ENCODE measurements at places on chromosomes 3 and 15.

- no peak for DNase-seq
Measured at GRCh38 chr3:174356596-174356995, 502.5 kb upstream of the NAALADL2 start.

- DNase-seq = no peak
Measured at GRCh38 chr3:191253089-191253799, 54.2 kb downstream of the OSTN start.

DNA sequence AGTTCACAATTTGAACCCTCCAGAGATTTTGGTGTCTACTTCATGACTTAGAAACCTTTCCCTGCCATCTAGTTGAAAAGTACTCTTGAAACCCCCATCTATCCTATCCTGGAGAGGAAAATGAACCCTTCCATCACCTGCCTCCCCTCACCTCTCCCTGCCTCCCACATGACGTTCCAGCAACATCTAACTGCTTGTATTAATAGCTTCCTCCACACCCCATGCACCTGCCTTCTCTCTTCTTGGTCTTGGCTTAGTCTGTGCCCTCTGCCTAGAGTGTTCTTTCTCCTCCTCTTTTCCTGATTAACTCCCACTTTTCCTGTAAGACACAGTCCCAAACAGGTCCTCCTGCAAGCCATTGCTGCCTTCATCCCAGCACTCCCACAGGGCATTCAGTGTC, 107.8 kb downstream of the LIPC start:
- DNase-seq = no peak

DNA sequence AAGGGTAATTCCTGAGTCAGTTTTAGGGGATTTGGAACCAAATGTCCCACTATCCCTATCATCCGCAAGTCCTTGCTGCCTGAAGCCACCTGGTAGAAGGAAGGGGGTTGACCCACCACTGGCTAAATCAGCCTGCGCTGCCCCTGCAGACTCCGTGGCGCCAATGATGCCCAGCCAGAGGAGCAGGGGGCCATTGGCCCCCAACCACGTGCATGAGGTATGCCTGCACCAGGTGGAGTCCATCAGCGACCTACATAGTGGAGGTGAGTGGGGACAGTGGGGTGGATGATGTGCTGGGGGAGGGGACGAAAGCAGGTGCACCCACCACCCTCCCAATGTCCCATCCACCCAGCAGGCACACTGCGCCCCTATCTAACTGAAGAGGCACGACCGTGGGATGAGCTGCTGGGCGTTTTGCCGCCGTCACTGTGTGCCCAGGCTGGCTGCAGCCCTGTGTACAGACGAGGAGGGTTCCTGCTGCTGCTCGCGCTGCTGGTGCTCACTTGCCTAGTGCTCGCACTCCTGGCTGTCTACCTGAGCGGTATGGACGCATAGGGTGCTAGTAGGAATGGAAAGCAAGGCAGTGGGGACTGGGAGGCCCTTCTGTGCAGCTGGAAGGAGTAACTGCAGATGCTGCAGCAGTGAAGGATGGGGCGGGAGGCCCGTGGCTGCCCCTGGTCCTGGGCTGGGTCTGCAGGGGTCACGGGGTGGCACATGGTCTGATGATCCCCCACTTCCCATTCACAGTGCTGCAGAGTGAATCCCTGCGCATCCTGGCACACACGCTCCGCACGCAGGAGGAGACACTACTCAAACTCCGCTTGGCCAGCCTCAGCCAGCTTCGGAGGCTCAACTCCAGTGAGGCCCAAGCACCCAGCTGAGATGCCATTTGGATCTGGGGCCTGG, 5.7 kb downstream of the IFRD2 start:
- no peak for DNase-seq

DNA sequence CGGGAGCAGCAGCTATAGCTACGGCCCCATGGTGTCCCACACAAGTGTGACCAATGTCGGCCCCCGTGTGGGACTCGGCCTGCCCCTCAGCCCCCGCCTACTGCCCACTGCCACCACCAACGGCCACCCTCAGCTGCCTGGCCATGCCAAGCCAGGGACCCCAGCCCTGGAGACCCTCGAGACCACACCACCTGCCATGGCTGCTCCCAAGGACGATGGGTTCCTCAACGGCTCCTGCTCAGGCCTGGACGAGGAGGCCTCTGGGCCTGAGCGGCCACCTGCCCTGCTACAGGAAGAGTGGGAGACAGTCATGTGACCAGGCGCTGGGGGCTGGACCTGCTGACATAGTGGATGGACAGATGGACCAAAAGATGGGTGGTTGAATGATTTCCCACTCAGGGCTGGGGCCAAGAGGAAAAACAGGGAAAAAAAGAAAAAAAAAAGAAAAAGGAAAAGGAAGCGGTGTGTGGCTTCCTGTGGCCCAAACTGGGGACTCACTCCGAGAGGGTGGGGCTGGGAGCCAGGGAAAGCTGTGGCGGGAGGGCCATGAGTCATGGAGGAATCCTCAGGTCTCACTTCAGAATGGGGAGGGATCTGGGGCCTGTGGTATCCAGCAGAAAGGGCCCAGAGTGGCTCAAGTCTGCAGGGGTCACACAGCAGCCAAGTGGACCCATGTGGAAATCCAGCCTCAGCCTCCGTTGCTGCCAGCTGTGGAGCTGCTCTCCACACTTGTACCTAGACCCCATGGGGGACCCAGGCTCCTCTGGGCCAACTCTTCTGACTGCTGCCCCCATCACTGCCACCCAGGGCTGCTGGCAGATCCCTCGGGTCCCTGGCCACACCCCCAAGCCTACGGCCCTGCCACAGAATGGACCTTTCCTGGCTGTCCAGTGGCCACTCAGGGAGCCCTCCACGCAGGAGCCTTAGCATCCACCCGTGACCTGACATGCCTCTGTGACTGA, 26.1 kb downstream of the PTH1R start:
- no peak for DNase-seq

DNA sequence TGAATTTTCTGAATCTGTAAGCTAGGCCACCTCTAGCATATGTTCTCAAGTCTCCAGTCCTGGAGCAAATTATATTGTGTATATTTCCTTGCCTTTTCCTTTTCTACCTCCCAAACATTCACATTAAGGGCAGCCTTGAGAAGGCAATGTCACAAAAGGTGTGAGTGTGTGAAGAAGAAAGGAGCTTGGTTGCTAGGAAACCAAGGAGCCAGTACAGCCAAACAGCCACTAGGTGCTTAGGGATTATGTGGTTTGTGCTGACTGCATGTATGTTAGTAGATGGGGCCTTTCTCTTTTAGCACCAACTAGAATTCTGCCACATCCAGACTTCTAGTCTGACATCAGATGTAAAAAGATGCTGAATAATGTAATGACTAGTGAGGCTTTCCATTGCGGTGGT, 118.8 kb upstream of the DAZL start:
- no peak for DNase-seq

- no peak for DNase-seq
Measured at GRCh38 chr15:65192016-65192415, 6.9 kb upstream of the CLPX start.

DNA sequence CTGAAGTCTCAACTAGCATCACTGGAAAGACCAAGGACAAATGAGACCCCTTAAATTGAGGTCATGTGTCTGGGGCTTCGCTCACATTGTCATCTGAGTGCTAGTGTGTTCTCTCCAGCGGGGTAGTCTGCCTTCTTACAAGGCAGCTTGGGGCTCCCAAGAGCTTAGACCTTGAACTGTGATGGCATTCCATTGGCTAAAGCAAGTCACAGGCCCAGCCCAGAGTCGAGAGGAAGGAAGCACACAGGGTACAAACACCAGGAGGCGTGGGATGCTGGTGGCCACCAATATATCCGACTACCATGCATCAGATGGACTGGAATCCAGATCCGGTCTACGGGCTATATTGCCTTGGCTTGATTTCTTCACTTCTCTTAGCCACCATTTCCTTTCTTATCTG, 31.5 kb upstream of the DYNC1LI1 start:
- no peak for DNase-seq

- no peak for DNase-seq
Measured at GRCh38 chr3:116007000-116007399, 383.7 kb downstream of the GAP43 start.

DNA sequence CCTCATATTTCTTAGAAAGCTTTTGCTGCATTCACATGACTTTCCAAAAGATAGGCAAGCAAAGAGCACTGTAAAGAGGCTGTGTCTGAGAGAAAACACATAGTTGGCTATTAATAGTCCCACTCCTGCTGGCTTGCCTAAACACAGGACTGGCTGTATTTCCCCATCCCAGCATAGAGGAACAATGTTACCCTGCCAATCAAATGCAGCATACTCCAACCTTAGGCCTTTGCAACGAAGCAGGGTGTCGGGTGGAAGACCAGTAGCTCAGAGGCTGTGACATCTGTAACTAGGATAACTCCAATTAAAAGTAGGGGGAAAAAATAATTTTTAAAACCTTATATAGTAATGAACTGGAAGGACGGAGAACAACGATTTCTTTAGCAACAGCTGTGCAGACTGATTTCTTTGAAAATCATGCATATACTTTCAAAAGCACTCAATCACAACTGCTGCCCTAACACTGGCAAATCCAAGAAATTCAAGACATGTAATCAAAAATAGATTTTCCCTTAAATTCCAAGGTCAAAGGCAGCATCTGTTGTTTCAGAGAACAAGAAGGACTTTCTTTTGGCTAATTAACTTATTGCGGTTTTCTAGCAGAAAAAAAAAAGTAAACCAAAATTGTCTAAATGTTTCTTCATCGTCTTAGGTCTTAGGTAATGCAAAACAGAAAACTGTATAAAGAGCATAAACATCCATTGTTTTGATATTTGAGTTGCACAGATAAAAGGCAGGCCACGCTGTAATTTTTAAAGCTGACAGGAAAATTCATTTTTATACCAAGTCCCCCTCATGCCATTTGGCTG, 139.3 kb downstream of the TNIK start:
- no peak for DNase-seq

GRCh38 chr3:89116476-89116875, 9.1 kb downstream of the EPHA3 start:
- DNase-seq = no peak

DNA sequence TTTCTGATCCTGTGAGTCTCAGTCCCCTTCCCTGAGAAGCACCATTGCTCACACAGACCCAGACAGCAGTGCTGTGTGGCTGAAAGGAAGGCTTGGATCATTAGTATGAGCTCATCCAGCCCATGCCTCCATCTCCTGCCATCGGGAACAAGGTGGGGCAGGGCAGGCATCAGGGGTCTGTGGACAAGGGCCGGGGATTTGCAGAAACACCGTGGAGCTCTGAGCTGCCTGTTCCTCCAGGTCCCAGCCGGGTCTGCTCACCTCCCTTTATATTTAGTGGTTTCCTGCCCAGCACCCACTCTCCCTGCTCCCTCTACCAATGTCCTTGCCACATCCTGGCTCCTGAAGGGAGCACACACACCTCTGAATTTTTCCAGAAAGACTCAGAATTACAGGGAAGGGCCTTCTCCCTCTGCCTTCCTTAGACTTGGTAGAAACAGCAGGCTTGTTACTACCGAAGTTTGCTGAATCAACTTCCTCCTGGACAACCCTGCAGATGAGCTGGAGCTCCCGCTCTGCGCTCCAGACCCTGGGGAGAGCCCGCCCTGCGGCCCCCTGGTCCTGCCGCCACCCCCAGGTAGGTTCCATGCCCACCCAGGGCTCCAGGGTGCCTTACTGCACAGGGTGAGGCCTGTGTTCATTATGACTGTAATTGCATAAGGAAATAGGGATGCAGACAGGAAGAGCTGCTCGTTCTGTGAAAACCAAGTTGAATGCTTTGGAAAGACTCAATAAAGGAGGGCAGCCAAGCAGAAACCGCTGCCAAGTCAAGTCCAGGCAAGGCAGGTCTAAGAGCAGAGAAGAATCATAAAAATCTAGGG, 128.1 kb downstream of the NSMCE3 start:
- DNase-seq = no peak

DNA sequence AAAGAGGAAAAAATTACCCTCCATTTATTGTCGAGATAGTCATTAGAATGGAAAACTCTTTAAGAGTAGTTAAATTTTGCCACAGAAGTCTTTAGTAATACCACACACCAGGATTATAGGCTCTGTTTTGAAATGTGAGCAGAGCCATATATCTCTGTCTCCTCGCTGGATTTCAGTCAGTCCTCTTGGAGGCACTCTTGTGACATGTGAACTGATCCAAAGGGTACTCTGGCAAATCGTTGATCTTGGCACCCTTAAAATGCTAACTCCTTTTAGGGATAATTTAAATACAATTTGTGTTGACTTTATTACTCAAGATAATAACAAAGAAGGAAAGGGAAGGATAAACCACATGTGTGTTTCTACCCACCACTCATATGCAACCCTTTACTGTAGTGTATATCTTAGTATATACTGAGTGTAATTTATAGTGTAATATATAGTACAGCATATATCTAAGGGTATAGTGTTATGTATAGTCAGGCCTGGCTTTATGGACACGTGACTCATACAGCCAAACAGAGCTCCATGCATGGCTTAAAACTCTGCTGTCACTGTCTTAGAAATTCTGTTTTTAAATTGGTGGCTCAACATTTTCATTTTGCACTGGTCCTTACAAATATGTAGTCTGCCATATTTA, 12.3 kb upstream of the KPNA4 start:
- DNase-seq = no peak

DNA sequence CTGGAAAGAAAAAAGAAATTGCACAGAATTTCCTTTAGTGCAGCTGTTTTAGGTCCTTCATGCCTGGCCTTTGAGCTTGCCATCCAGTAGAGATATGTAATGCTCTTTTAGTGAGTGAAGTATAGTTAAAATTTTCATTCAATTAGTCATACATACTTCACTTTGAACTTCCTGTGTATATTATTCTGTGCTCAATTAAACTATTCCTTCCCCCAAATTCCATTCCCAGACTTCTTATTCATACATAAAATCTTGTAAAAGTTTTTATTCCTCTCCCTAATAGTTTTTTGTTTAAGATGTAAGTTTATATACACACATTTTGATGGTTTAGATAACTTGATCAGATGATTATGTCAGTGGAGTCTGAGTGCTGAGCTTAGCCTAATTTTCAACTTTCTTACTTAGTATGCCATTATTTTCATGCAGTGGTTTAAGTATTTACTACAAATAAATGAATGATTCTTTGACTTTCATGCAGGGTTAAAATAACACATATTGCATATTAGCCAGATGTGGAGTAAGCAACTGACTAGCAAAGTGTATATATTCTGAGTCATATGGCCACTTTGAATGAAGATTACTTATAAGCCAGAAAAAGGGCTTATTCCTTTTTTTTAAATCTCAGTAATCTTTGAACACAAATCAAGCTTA, 42.5 kb upstream of the ABHD10 start:
- DNase-seq = no peak

All from stimulated activated CD4-positive, alpha-beta T cell treated with anti-CD3 and anti-CD28 coated beads, Interleukin-1b, Interleukin-23, amount 100 ng/mL, for 1 hour (primary cell).